ENCODE measurements at places on chromosomes 2 and 18. TPM values are rescaled to one million over a fixed set of nuclear protein-coding genes. Genes with fewer than 3 reads are reported as not detected.

- DNase-seq: no peak
Measured at GRCh38 chr2:143903172-143903856, 616.6 kb downstream of the ZEB2 start.

DNA sequence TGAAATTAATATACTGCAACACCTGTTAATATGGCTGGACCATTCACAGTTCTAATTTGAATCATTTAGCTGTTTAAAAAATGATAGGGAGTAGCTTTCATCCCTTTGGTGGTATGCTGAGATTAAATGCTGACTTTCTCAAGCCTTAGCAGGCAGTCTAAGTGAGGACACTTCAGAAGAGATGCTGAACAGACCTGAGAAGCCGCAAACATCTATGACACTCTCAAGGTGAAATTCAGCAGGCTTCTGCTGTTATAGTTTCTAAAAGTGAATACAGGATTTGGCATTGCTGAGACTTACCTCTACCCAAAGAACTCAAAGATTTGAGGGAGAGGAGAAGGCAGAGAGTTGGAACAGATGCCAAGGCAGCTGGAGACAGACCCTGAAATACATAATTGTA lies 431.2 kb upstream of the FAM98A start:
- no peak for DNase-seq

DNA sequence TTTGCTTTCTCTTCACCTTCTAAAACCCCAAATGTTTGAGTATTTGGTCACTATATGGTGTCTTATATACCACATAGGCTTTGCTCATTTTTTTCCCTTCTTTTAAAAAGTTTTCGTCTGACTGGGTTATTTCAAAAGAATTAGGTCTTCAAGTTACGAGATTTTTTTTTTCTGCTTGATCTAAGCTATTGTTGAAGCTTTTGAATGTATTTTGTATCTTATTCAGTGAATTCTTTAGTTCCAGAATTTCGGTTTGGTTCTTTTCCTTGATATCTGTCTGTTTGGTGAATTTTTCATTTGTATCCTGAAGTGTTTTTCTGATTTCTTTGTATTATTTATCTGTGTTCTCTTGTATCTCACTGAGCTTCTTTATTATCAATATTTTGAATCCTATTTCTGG lies 93.5 kb downstream of the ARL6IP6 start:
- DNase-seq: no peak

DNA sequence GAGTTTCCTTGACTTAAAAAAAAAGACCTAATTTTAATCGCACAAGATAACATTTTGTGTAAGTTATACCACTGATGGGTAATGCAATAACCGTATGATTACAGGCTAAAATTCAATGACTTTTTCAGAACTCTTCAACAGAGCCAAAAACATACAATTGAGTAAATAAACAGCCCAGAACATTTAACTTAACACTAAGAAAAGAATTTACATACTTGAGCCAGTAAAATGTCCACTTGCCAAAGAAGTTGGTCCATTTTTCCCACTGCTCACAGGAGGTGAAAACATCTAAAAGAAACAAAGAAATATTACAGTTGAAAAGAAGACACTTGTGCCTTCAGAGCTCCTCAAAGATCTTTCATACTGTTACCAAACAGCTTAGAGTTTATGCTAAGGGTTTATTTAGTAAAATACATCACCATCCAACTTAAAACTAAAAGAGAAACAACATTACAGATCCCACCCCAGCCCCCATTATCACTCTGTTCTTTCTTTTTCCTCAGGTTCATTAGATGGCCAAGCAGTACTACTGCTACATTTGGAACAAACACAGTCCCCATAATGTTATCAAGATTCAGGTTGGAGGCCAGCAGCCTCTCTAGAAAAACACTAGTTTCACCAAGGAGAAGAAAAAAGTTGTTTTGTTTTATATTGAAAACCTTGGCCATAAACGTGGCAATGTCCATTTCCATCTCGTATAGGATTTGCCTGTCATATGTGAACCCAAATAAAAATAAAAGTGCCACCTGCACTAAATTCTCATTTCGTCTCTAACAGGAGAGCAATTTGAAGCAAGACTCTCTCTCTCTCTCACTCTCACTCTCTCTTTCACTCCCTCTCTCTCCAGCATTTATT lies 2.7 kb downstream of the TCF4 start:
- no peak for DNase-seq

- DNase-seq: no peak
Measured at GRCh38 chr18:62898359-62898758, 183.0 kb downstream of the PHLPP1 start.

DNA sequence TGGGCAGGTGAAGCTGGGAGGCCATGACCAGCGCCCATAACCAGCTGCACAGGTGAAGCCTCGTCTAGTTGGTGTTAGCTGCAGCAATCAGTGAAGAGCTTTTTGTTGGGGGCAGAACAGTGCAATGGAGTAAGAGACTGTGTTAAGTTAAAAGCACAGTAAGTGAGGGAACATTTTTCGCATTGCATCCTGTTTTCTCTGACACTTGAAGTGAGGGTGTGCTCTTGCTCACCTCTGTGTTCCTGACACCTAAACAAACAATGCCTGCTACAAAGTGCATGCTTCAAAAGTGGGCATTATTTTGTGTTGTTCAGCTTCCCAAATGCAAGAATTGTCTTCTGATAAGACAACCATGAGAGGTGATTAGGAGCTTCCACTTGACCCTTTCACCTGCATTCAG lies 324.0 kb upstream of the ACVR2A start:
- no peak for DNase-seq

DNA sequence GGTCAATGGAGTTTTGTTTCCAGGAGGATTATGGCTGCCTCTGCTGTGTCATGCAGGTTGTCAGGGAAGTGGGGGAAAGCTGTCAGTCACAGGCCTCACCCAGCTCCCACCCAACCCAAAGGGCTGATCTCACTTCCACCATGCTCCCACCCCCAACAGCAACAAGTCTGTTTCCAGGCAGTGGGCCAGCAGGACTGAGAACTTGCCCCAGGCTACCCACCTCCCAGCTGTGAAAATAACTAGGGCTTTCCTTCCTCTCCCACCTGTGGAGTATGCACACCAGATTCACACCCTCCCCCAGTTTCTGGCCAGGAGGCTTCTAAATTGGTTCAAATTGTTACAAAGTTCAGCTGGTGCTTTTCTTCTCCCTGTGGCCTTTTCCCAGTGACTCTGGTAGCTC lies 95.6 kb upstream of the ACVR1 start:
- DNase-seq: no peak

DNA sequence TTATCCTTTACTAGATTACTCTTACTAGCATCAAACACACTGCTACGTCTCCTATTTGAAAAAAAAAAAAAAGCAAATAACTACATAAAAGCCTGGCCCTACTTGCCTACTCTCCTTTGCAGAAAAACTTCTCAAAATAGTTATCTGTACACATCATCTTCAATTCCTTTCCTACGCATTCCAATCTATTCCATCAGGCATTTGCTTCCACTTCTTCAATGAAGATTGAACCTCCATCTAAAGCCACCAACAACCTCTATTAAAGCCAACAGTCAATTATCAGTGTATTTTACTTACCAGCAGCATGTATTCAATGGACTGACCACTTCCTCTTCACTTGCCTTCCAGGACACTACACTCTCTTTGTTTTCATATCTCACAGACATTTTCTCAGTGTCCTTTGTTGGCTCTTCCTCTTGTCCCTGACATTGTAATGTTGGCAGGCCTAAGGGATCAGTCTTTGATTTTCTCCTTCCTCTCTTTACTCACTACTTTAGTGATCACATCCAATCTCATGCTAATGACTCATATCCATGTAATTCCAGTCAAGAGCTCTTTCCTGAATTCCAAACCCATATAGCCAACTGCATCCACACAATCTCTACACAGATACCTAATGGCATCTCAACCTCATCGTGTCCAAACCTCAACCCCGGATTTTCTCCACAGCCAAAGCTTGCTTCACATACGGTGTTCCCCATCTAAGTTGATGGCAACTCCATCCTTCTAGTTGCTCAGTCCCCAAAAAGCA lies 131.3 kb downstream of the CCDC148 start:
- DNase-seq: no peak

DNA sequence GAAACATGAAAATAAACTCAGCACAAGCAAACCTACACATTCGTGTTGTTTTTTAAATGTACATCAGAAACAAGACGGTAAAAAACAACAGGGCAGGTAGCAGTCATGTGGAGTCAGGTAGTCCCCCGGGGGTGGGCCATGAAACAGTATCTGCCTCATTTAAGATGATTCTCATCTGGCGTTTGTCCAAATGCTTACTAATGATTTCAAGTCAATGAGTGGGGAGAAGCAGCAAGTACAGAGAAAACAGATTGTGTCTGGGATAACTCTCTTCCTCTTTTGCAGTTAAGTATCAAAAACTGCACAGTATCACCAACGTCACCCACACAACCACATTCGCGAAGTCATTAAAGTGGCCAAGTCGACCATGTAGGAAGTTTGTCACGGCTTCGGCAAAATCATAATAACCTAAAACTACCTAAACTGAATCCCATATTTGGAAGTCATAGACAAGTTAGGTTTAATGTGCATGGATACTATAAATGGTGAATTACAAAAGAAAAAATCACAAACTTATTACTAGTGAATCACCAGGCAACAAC lies 1.3 kb downstream of the LAPTM4A start:
- no peak for DNase-seq

GRCh38 chr2:171432969-171433762 lies 624 bp downstream of the METTL8 start:
- DNase-seq: no peak

- DNase-seq: no peak
Measured at GRCh38 chr2:49021271-49021670, 133.0 kb downstream of the FSHR start.

DNA sequence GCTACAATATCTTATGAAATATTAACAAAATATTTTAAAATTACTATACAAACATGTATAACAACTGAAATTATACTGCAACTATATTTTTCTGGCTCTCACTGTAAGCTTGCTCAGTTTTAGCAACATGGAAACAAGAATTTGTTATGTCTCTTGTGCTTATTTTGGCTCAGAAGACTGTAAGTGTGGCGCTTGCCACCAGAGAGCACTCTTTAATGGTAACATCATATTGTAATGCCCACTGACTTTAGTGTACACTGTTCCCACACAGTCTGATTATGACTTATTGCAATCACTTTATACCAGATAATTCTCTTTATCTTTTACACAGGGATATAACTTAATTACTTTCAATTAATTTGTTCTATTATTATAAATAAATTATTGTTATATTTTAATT lies 1500.6 kb upstream of the TMEFF2 start:
- no peak for DNase-seq

- no peak for DNase-seq
Measured at GRCh38 chr2:207149249-207150213, 16.2 kb downstream of the KLF7 start.

TPGS2 gene
- 69.2 TPM for total RNA-seq

REEP1 gene
- 4.1 TPM for total RNA-seq

SCLY gene
- total RNA-seq: 13.5 TPM

NT5DC4 gene
- total RNA-seq: not detected

SERPINB11 gene
- not detected for total RNA-seq

G6PC2 gene
- total RNA-seq: not detected

PLB1 gene
- 14.3 TPM for total RNA-seq

GKN2 gene
- total RNA-seq: not detected

HOXD8 gene
- 7.2 TPM for total RNA-seq

ELOA2 gene
- not detected for total RNA-seq

Data from omental fat pad (tissue), 4 donors.